ENCODE measurements at places on chromosomes 7 and 10.

GRCh38 chr7:18829858-18830285 is 287.6 kb downstream of the TWIST1 start:
- no peak for DNase-seq

GRCh38 chr7:109890622-109891021 is 1200.3 kb upstream of the LRRN3 start:
- no peak for DNase-seq

GRCh38 chr10:98302741-98303365 is 34.9 kb upstream of the LOXL4 start:
- DNase-seq: no peak

DNA sequence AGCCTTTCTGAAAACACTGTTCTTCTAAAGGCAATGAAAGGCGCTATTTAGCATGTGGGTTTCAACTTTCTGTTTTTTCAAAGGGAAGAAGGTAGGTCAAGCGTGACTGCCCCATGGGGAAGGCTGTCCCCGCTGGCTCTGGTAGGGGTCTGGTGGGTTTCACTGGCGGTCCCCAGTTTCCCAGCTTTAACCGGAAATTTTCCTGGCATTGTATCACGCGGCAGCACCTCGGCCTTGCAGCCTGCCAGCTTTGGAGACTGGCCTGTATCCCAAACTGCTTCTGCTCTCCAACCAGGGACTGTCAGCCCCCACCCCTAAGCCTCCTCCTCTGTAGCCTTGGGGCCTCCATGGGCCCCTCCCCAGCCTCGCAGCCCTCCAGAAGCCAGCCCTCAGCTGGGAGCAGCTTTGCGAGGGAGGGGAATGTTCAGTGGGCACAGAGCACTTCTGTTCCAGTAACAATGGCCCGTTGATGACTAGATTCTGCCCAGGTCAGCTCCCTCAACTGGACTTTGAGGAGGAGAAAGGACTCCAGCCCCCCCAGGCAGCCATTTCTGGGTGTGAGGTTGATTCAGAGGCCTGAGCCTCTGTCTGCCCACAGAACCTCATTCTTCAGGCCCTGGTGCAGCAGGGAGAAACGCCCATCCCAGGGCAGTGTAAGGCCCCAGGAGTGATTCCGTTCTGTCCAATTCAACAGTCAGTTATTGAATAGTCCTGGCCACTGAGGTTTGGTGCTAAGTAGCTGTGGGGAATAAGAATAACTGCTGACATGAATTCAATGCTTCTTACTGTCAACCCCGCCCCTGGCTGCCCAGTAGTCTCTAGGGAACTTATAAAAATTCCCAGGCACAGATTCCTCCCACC is 17.1 kb downstream of the CHST3 start:
- no peak for DNase-seq

DNA sequence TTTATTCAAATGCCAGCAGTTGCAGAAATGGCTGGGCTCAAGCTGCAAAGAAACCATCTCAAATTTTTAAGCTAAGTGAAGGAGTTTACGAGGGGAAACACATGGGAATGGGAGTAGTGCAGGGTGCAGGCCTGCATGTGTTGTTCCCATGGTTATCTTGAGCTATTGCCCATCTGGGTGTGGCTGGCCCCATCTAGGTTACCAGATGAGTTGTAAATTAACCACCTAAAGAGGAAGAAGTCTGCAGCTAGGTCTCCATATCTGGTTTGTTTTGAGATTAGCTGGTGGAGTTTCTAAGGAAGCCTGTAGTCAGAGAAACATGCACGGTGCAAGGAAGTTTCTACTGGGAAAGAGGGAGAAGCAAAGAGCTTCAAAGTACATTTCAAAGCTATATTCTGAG is 23.3 kb upstream of the STEAP2 start:
- DNase-seq: no peak

- DNase-seq: peak; percentile 53
Observed at GRCh38 chr7:30930621-30931020, 19.0 kb downstream of the AQP1 start.

DNA sequence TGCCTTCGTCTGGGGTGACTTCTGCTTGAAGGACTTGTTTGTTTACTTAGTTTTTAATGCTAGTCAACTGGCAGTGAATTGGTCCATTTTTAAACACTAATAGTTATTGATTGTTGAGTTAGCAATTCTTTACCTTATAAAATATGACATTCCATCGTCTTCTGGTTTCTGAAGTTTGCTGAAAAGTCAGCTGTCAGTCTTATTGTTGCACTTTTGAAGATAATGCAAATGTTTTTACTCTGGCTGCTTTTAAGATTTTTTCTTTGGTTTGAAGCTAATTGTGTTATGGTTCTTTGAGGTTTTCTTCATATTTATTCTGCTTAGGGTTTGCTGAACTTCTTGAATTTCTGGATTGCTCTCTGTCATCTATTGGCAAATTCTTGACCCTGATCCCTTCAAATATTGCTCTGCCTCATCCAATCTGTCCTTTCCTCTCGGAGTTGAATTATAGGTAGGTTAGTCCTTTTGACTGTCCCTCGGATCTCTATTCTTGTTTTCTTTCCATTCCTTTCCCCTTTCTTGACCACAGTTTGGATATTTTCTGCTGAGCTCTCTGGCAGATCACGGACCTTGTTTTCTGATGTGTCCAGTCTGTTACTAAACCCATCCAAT is 24.2 kb downstream of the MGMT start:
- no peak for DNase-seq

Data from right atrium auricular region (tissue), 2 donors.